Umbilical cord (tissue), 2 donors: ENCODE measurements at places on chromosomes 3 and 15.

- DNase-seq, result peak; percentile 7
These were observed 543.1 kb upstream of the NECTIN3 start for GRCh38 chr3:110528305-110529121.

- DNase-seq, result peak; percentile 12
These were observed 445.0 kb upstream of the TGFBR2 start for GRCh38 chr3:30161375-30161774.

- DNase-seq, result no peak
These were observed 252.5 kb downstream of the SUCLG2 start for GRCh38 chr3:67401921-67402320.

- DNase-seq, result no peak
These were observed 47.9 kb downstream of the TGFBR2 start for GRCh38 chr3:30654269-30654668.

- DNase-seq, result no peak
These were observed 171.1 kb downstream of the ZBBX start for GRCh38 chr3:167209011-167209410.

DNA sequence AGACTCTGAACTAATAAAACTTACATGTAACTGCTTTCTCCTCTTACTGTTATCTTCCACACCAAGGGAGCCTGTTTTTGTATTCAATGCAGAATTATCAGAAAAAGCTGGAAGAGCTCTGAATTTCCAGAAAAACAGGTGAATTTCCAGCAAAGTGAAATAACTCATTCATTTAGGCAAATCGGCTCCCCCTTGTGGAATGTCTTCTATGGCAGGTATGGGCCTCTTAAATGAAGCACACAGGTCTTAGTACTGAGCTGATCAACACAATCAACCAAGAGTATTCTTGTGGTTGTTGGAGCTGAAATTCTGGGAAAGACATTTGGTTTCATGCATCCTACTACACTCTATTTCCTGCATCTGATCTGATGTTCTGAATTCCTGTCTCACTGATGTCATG lies 31.0 kb upstream of the PTPRG start:
- peak; percentile 37 for DNase-seq

DNA sequence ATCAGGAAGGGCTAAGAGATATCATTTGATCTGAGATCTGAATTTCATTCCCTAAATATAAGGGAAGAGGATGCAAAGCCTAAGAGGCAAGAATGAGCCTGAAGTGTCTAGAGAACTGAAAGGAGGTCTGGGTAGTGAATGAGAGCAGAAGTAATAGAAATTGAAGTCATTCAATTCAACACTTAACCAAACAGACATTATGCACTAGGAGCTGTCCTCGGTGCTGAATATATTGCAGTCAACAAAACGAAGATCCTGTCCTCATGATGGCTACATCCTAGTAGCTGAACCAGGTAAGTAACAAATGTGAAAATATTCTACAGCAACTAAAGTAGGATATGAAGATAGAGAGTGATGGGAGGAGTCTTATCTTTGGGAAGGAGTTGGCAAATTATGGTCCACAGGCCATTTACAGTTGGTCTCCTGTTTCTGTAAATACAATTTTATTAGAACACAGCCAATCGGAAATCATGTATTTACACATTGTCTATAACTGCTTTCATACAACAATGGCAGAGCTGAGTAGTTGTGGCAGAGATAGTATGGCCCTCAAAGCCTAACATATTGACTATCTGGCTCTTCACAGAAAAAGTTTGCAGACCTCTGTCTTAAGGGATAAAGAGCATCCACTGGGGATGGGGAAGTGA lies 192.9 kb upstream of the CADPS start:
- DNase-seq, result peak; percentile 73

DNA sequence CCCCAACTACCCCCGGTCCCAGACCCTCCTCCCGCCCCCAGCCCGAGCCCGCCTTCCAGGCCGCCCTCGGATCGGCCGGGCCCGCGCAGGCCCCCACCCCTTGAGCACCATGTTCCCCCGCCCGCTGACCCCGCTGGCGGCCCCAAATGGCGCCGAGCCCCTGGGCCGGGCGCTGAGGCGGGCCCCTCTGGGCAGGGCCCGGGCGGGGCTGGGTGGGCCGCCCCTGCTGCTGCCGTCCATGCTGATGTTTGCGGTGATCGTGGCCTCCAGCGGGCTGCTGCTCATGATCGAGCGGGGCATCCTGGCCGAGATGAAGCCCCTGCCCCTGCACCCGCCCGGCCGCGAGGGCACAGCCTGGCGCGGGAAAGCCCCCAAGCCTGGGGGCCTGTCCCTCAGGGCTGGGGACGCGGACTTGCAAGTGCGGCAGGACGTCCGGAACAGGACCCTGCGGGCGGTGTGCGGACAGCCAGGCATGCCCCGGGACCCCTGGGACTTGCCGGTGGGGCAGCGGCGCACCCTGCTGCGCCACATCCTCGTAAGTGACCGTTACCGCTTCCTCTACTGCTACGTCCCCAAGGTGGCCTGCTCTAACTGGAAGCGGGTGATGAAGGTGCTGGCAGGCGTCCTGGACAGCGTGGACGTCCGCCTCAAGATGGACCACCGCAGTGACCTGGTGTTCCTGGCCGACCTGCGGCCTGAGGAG lies 472 bp downstream of the CHST14 start:
- DNase-seq, result peak; percentile 62

- DNase-seq, result no peak
These were observed 82.5 kb downstream of the NEK11 start for GRCh38 chr3:131109156-131109555.

- DNase-seq, result no peak
These were observed 34.8 kb downstream of the CRYGS start for GRCh38 chr3:186509423-186509822.

GRCh38 chr15:95948411-95948810 lies 382.1 kb upstream of the NR2F2 start:
- DNase-seq, result no peak

DNA sequence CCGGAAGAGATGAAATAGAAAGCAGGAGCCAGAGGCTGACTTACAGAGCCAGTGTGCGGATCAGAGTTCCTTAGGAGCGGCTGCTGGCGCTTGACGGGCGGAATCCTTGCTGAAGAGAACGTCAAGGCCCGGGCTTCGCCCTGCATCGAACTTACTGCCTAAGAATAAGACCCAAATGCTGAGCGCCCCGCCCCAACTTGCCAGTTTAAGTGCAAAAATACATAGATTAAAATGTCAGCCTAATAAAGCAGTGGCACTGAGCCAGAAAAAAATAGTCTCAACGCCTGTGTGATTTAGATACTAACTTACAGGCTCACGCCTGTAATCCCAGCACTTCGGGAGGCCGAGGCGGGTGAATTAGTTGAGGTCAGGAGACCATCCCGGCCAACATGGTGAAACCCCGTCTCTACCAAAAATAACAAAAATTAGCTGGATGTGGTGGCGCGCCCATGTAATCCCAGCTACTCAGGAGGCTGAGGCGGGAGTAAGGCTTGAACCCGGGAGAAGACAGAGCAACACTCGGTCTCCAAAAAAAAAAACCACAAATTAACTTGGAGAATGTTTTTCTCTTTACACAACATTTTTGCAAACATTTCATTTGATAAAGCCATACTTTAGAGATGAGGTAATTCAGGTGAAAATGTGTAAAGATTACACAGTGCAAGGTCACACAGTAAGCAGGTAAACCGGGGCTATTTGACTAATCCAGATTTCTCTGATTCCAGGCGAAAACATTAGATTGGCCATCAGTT lies 1.2 kb upstream of the UBP1 start:
- no peak for DNase-seq

DNA sequence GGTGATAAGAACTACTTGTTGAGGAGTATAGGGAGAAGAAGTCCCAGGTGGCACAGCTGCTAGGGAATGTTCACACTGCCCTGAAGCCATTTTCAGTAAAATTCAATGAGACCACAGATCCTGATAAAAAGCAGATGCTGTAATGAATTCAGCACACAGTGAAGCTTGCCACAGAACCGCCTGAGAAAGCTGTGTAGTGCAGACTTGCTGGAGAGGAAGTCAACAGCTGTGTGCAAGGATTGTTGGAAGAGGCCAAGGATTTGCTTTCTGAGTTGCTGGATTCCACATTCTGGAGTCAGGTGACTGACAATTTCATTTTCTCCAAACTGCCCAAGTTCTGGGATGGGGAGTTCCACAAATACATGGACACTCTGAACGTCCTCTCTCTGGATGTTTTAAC lies 70.9 kb downstream of the ANP32A start:
- peak; percentile 74 for DNase-seq

- DNase-seq, result peak; percentile 67
These were observed 271.4 kb downstream of the CLSTN2 start for GRCh38 chr3:140206196-140207040.

GRCh38 chr15:57485869-57486268 lies 105.8 kb upstream of the MYZAP start:
- no peak for DNase-seq

DNA sequence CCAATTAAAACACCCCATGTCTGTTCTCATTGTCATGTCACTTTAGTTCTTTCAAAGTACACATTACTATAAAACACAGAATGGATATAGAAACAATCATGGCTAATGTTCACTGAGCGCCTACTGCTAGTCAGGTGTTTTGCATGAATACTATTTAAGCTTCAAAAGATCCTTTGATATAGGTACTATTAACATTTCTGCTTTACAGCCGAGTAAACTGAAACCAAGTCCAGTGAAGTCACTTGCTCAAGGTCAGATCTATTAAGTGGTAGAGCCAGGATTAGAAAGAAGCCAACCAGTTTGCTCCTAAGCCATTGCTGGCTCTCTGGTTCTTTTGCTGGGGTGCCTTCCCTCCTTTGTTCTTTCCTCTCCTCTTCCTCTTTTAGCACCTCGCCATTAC lies 32.4 kb upstream of the NMNAT3 start:
- DNase-seq, result no peak
